ENCODE measurements at places on chromosomes 3 and 15. TPM values are rescaled to one million over a fixed set of nuclear protein-coding genes. Genes with fewer than 3 reads are reported as not detected.

The TIGIT gene
- 0.86 TPM for total RNA-seq

DNA sequence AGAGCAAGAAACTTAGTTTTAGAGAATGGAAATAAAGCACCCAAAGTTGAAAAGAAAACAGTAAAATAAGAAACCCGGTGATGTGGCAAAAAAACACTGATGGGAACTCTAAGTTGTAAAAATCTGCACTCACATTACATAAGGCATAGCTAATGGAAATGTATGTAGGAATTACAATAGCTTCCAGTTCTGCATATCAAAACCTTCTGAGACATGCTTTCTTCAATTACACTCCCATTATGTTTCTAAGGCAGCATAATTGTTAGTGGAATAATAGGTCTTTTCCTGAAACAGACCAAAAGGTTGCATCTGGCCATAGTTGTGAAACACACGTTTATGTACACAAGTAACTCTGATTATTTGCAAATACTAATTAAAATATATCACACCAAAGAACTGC lies 41.4 kb downstream of the SLC30A4 start:
- H3K36me3 ChIP-seq = no peaks in the 10 kb centered on the region
- no peak overlapping the region for H3K27ac ChIP-seq
- H3K4me3 ChIP-seq = no peak overlapping the region
- no peak for DNase-seq
- no peaks in the 10 kb centered on the region for H3K4me1 ChIP-seq
- no peaks in the 10 kb centered on the region for H3K27me3 ChIP-seq

DNA sequence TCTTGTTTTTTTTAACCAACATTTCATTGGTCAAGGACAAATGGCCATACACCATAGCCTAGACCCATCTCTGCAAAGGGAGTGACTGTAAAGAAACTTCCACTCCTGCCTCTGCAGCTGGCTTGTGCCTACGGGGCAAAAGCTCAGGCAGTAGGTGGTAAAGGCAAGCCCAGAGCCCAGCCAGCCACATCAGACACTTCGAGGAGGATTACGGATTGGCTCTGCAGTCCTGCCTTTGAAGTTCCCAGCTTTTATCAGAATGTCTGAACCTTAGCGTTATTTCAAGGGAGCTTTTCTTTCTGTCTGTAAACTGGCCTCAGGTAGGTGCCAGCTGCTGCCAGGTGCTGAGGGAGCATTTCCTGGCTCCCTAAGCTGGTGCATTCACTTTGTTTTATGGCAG lies 15.6 kb downstream of the ZNF710 start:
- H3K36me3 ChIP-seq = peaks cover 4% of the 10 kb centered on the region
- H3K27ac ChIP-seq = no peak overlapping the region
- no peak overlapping the region for H3K4me3 ChIP-seq
- no peak for DNase-seq
- no peaks in the 10 kb centered on the region for H3K4me1 ChIP-seq
- H3K27me3 ChIP-seq = no peaks in the 10 kb centered on the region

GRCh38 chr3:49533786-49534519 lies 20.3 kb upstream of the BSN start:
- H3K4me3 ChIP-seq = no peak overlapping the region
- peaks cover 36% of the 10 kb centered on the region for H3K36me3 ChIP-seq
- H3K27me3 ChIP-seq = no peaks in the 10 kb centered on the region
- H3K27ac ChIP-seq = no peak overlapping the region

- H3K27me3 ChIP-seq = no peaks in the 10 kb centered on the region
- H3K27ac ChIP-seq = no peak overlapping the region
- no peak overlapping the region for H3K4me3 ChIP-seq
- DNase-seq = peak; percentile 41
- H3K36me3 ChIP-seq = no peaks in the 10 kb centered on the region
These were observed 31.8 kb downstream of the MYO9A start for GRCh38 chr15:72086010-72086697.

DNA sequence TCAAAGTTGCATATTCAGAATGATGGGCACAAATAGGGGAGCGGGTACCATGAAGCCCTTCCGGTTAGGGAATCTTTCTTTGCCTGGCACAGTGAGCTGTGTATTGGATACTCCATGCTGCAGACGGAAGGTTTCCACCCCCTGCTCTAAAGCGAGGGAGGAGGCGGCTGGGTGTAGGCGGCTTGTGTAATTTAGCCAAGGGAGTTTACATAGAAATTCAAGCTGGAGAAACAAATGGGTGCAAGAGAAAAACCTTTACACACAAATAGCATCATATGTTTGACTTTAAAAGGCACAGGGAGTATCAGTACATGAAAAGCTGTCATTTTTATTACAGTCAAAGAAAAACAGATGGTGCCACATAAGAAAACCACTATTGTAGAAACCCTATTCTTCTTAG lies 59.3 kb upstream of the ADCY5 start:
- no peak for DNase-seq
- H3K4me3 ChIP-seq = no peak overlapping the region
- H3K4me1 ChIP-seq = no peaks in the 10 kb centered on the region
- H3K36me3 ChIP-seq = peaks cover 3% of the 10 kb centered on the region
- H3K27me3 ChIP-seq = no peaks in the 10 kb centered on the region

- H3K36me3 ChIP-seq = no peaks in the 10 kb centered on the region
- no peaks in the 10 kb centered on the region for H3K27me3 ChIP-seq
- H3K4me1 ChIP-seq = peaks cover 37% of the 10 kb centered on the region
- no peak overlapping the region for H3K4me3 ChIP-seq
- DNase-seq = no peak
These were observed 24.9 kb upstream of the ZNF710 start for GRCh38 chr15:89976246-89976600.

GRCh38 chr3:165254812-165255211 lies 58.6 kb upstream of the SLITRK3 start:
- H3K4me3 ChIP-seq = no peak overlapping the region
- no peak overlapping the region for H3K27ac ChIP-seq
- no peaks in the 10 kb centered on the region for H3K36me3 ChIP-seq
- no peaks in the 10 kb centered on the region for H3K4me1 ChIP-seq

- peaks cover 12% of the 10 kb centered on the region for H3K4me1 ChIP-seq
- H3K4me3 ChIP-seq = no peak overlapping the region
These were observed 8.1 kb downstream of the NKTR start for GRCh38 chr3:42608581-42608980.

- peaks cover 7% of the 10 kb centered on the region for H3K27me3 ChIP-seq
- peaks cover 6% of the 10 kb centered on the region for H3K4me1 ChIP-seq
- no peak for DNase-seq
- no peaks in the 10 kb centered on the region for H3K36me3 ChIP-seq
- peak overlapping the region; percentile 21 for H3K4me3 ChIP-seq
These were observed 1.3 kb downstream of the ALPK3 start for GRCh38 chr15:84818261-84819131.

The SAXO2 gene
- 1.4 TPM for total RNA-seq

GRCh38 chr3:182668541-182668940 lies 124.8 kb upstream of the ATP11B start:
- no peak overlapping the region for H3K27ac ChIP-seq
- H3K4me1 ChIP-seq = no peaks in the 10 kb centered on the region
- H3K36me3 ChIP-seq = no peaks in the 10 kb centered on the region

- DNase-seq = no peak
- H3K4me3 ChIP-seq = no peak overlapping the region
- H3K36me3 ChIP-seq = no peaks in the 10 kb centered on the region
- no peak overlapping the region for H3K27ac ChIP-seq
- no peaks in the 10 kb centered on the region for H3K4me1 ChIP-seq
These were observed 55.0 kb upstream of the RPL32 start for GRCh38 chr3:12896063-12896985.

DNA sequence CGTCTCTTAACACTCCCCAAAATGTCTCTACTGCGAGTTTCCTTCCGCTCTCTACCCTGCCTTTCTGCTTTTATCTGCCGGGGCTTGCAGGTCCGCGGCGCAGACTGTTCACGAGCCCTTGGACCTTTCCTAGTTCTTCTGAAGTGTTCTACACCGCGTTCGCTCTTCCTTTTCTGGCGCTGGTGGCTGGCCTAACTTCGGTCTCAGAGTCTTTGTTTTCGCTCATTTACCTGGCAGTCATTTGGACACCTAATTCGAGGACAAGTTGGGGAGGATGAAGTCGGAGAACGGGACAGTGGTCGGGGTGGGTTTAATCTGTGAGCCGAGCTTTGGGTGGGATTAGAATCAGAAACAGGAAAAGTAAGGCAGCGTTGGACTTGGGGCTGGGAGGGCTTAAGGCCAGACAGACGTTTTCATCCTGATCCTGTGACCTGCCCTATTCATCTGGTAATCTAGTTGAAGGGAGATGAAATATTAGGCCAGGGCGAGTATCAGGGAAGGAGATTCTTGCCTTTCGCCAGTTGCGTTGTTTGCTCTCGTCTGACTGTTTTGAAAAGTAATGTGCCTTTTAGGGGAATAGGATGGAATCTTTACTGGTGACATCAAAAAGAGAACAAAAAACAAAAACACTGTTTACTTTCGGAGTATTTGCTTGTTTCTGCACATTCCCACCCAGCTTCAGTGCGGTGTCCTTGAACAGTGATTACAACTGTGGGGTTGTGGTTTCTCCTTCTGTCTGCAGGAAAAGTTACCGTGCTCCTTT lies 1.8 kb downstream of the DIPK2A start:
- H3K36me3 ChIP-seq = no peaks in the 10 kb centered on the region
- H3K4me3 ChIP-seq = peak overlapping the region; percentile 89
- no peaks in the 10 kb centered on the region for H3K27me3 ChIP-seq
- peak overlapping the region; percentile 99 for H3K27ac ChIP-seq

GRCh38 chr15:48285329-48286214 lies 45.7 kb upstream of the DUT start:
- no peak for DNase-seq
- no peak overlapping the region for H3K27ac ChIP-seq
- no peaks in the 10 kb centered on the region for H3K36me3 ChIP-seq

The COL7A1 gene
- total RNA-seq = 9.2 TPM

DNA sequence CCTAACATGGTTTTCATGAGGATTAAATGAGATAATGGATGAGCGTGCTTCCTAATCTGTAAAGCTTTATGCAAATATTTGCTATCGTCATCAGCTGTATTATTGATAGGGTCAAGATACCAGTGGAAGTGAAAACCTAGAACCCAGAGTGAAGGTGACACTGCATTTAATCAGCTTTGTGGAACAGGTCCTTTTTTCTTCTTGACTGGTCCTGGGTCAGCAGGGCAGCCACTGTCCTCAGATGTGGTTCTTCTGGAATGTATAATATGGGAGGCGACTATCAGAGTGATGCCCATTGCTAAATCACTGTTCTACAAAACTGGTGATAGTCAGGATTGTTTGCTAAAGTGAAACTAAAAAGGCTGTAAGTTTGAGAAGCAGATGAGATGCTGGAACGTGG lies 41.4 kb downstream of the SORD start:
- H3K4me1 ChIP-seq = no peaks in the 10 kb centered on the region
- no peaks in the 10 kb centered on the region for H3K36me3 ChIP-seq
- H3K27me3 ChIP-seq = no peaks in the 10 kb centered on the region
- no peak overlapping the region for H3K27ac ChIP-seq

The RYR3 gene
- total RNA-seq = 0.24 TPM

DNA sequence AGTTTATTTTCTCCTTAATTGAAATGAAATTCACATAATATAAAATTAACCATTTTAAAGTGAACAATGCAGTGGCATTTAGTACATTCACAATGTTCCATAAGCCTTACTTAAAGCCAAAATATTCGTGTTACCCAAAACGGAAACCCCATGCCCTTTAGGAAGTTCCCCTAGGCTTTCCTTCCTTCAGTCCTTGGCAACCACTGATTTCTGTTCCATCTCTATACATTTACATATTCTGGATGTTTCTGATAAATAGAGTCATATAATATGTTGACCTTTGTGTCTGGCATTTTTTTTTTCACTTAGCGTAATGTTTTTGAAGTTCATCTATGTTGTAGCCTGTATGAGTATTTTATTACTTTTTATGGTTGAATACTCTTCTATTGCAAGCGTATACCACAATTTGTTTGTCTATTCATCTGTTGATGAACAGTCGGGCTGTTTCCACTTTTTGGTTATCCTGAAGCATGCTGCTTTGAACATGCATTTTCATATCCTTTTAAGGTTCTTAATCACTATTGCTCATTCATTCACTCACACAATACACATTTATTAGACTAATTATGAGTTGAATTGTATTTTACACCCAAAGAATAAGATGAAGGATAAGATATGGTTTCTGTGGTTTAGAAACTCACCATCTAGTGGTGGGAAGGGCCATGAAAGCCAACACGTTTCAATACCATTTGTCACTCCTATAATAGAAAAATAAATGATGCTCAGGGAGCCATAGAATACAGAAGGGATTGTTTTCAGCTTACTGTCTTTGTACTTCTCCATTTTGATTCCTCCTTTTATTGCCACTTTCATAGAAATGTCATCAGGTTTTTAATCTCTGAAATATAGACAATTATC lies 408.2 kb upstream of the CBLB start:
- no peak overlapping the region for H3K27ac ChIP-seq
- no peaks in the 10 kb centered on the region for H3K4me1 ChIP-seq
- H3K4me3 ChIP-seq = no peak overlapping the region
